GM23338 (cell line): ENCODE measurements at places on chromosomes 1 and 21.
A peak's percentile ranks its signal among the peaks of the same experiment; 100 is the strongest.

DNA sequence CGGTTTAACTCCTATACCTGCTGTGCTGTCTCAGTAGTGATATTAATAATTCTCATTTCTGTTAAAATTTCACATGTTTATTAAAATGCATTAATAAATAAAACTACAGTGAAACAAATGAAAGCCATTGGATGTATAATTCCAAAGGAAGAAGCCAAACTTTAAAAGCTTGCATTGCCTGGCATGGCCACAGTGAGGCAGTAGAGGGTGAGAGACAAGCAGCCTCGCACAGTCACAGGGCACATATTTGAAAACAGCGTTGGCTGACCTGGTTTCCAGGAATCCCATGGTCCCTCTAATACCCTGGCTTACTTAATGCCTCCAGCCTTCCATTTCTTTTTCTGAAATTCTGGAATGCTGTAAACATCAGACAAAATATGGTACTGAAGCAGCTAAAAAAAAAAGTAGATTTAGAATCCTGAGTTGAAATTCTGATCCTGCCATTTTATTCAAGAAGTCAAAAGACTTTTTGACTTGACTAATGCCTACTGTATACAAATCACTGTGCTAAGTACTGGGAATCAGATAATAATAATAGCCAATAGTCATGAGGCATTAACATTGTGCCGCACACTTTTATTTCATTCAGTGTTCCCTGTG is 6.7 kb upstream of the RNASEL start:
- DNase-seq: peak; percentile 86

GRCh38 chr1:14815175-14815877 is 216.8 kb downstream of the KAZN start:
- no peak for DNase-seq

DNA sequence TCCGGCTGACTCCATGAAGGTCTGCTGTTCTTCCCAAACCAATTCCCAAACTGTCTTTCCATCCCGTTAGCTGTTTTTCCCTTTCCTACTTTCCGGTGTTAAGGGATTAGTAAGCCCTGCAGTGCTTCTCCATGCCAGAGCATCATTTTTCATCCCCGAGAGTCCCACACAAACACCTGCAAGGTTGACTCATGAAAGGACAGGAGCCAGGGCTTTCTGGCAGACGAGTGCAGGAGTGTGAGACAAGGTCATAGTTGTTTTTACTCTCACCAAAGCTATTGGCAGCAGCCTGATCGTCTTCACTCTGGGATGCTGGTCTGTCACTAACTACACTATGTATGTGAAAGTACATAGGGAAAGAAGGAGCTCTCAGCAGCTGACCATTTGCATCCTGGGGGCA is 10.2 kb upstream of the BECN2 start:
- no peak for DNase-seq

DNA sequence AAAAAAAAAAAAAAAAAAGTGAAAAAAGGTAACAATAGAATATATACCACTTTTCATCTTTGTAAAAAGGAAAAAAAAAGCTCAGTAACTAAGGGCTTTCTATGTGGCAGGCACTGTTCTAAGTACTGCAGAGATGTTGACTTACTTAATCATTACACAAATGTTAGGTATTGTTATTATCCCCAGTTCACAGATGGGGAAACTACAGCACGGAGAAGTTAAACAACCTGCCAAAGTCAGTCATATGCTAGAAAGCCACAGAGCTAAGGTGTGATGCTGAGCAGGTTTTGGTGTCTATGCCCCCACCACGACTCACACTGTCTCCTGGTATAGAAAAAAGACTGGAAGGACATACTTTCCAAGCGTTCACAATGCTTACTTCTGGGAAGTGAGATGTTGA is 6.6 kb upstream of the PNRC2 start:
- no peak for DNase-seq

DNA sequence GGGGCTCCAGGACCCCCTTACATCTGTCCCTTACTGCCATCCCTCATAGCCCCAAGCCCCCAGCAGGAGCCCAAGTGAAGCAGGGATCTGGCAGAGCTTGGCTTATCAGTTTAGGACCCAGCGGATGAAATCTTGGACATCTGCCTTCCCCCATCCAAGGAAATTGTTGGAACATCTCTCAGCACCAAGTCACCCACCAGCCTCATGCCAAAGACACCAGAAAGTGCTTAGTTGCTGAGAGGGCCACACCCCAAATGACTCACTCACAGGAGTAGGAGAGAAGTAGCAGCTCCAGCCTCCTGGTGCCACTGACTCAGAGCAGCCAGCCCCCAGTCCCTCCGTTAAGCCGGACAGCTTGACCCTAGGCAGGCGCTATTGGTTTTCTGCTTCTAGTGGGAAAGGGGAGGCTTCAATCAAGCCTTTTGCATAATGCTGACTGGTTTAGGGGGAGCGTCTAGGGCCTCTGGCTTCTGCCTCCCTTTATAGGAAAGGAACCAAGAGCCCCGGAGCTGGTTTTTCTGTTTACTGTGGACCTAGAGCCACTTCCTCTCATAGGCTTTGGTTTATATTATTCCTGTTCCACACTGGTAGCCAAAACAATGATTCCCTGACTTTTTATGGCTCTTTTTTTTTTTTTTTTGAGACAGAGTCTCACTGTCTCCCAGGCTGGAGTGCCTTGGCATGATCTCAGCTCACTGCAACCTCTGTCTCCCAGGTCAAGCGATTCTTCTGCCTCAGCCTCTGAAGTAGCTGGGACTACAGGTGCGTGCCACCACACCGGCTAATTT is 114.2 kb upstream of the IPO9 start:
- no peak for DNase-seq

DNA sequence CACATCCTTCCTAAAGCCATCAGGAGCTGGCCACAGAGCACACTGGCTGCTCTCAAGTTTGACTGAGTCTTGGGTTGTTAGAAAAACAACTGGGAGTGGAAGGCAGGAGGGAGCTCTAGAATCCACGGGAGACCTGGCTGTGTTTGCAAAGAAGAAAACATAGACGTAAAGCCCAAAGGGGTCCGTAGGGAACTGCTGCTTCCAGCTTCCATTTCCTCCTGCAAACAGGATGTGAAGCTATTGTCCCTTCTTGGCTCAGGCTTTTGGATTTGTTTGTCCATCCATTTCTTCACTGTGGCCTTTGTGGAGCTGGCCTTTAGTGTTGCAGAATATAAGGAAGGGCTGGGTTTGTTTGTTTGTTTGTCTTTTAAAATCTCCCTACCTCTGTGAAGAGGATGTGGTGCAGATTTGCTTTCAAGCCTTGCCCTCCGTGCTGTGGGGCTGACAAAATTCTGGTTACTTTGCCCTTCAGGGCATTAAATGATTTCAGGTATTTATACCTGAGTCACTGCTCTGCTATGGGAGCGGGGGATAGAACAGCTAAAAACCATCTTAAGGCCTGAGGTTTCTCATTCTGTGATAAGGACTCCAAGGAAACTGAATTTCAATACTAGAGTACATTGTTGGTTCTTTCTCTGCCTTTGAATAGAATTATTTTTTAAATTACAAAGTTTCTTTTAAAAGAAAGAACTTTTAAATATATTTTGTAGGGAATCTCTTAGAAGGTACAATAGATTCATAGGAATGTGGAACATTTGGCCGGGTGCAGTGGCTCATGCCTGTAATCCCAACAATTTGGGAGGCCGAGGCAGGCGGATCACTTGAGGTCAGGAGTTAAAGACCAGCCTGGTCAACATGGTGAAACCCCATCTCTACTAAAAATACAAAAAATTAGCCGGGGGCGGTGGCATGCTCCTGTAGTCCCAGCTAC is 74.3 kb downstream of the MPZL1 start:
- peak; percentile 56 for DNase-seq

DNA sequence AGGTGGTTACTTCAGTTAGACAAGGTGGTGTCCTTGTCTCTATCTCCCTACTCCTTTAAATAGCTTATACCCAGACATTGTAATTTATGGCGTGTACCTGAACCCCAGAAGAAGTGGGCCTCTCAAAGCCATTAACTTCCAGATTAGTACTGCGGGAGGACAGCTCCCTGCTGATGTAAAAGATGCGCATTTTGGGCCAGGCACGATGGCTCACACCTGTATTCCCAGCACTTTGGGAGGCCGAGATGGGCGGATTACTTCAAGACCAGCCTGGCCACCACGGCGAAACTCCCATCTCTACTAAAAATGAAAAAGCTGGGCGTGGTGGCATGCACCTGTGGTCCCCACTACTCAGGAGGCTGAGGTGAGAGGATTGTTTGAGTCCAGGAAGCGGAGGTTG is 15.0 kb upstream of the PLEKHM2 start:
- peak; percentile 52 for DNase-seq

DNA sequence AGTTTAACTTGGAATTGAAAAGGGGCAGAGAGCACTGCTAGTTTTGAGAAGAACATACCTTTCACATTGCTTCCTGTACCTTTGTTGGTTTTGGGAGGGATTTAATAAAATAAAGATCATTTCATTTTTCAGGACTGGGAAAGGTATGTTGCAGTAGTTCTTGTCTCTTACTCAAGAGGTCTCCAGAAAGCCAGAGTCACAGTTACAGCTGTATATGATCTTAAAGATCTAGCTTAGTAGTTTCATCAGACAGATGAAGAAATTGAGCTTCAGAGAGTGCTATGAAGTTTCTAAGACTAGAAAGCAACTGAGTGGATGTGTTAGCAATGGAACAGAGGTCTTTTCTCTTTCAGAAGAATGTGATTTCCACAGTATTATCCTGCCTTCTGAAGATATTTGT is 1.0 kb downstream of the OR10K2 start:
- no peak for DNase-seq

GRCh38 chr1:237873487-237874211 is 17.1 kb downstream of the ZP4 start:
- peak; percentile 44 for DNase-seq

GRCh38 chr1:3588395-3588794 is 22.9 kb downstream of the MEGF6 start:
- DNase-seq: no peak

DNA sequence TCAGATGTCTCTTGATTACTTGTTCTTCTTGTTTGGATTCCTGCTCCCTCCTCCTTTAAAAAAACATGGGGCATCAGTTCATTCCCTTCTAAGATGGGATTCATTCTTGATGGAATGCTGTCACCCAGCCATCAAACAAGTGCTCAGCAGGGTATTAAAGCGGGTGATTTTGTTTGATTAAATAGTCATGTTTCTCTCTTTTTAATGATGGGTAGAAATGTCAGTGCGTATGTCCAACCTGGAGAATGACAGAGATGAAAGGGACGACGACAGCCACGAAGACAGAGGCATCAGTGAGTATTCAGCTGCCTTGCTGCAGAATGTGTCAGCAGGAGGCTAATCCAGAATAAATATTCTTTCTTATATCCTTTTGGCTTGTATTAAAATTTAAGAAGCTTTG is 63.8 kb upstream of the RAVER2 start:
- no peak for DNase-seq

- DNase-seq: no peak
Observed at GRCh38 chr1:8590721-8591351, 226.6 kb downstream of the RERE start.

GRCh38 chr1:14313731-14314431 is 284.6 kb upstream of the KAZN start:
- DNase-seq: no peak

- no peak for DNase-seq
Observed at GRCh38 chr1:93702111-93702827, 20.6 kb upstream of the BCAR3 start.

GRCh38 chr1:153698020-153698922 is 19.8 kb downstream of the NPR1 start:
- peak; percentile 66 for DNase-seq

- DNase-seq: no peak
Observed at GRCh38 chr1:97905141-97905940, 15.5 kb downstream of the DPYD start.

DNA sequence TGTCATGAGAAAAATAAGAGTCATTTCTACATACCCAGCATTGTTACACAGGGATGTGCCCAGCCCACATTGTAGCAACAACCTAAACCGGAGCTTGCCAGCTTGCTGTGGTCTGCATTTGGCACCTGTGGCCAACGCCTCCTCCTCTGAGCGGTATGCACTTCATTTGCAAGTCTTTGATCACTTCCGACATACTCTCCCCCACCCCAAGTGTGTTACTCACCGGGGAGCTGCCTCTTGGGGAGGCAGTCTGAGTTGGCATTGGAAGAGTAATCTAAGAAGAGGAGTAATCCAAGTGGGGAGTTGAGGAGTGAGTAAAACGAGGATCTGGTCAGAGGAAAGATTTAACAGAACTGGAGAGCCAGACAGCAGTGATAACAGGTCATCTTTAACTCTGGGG is 3.8 kb downstream of the BCL9 start:
- DNase-seq: peak; percentile 81

GRCh38 chr1:86852782-86853408 is 61.0 kb downstream of the SELENOF start:
- DNase-seq: no peak

DNA sequence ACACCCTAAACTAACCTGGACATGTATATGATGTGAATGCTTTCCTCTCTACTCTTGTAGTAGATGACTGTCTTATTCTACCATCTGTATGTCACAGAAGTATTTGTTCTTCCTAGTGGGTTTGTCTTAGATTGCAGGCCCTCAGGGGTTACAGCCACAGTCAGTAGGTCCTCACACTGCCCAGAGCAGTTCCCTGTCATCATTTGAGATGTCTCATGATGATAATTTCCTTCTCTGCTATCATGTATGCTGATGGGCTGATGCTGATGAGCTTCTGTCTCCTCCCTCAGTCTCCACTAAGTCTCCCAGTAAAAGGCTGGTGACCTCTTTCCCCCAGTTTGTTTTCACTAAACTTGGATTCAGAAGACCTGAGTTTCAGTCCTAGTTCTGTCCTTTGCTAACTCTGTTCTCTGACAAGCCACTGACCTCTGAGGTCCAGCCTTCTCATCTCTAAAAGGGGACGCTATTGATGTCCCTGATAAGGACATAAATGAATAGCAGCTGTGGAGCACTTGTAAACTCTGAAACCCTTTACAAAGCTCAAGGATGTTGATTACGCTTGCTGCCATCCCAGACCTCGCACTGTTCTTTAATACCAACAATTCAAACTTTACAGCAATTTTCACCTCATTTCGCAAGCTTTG is 3.1 kb upstream of the ETV3 start:
- DNase-seq: no peak

DNA sequence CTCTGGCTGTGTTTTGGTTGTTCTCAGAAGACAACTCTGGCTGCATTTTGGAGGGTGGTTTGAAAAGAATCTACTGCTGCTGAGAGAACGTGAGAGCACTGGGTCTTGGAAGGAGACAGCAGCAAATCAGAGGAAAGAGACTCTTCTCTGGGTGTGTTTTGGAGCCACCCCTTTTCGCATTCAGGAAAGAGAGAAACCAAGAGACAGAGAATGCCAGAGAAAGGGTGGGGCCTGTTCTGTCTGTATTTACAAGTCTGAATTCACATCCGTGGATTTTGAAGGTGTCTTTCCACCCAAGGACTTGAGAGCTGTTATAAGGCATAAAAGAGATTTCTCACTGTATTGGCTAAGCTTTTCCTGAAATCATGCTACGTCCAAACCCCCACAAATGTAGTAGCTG is 187.2 kb downstream of the C1orf94 start:
- DNase-seq: no peak

GRCh38 chr1:208235356-208235981 is 8.7 kb downstream of the PLXNA2 start:
- no peak for DNase-seq
